GM12892 (cell line): ENCODE measurements at places on chromosomes 6 and 20.

DNA sequence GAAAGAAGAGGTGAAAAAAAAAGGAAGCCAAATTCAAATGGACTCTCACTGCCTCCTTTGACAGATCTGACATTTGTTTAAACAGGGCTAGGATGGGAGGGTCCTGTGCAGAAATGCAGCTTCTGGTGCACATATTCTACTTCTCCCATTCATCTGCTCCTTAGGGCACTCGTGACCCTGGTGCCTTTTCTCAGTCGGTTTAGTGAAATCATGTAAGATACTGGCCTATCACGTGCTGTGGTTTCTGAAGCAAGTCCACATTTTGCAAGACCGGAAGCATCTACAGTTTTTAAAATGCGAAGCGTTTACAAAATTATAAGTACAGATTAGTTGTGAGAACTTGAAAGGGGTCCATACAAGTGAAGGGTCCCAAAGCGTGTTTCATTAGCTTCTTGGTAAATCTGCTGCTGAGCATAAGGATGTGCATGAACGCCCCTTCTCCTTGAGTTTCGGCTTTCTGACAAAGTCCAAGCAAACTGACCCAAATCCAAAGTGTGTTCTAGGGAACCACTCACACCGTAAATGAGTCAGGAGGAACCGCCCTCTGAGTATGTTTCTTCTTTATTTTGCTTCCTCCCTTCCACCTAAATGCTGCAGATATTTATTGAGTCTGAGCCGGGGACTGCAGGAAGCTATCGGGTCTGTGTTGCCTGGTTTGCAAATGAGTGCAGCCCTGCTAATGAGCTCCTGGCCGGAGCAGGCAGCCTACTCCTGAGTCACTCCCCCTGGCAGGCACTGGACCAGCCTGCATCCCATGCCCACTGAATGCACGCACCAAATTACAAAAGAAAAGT lies 323.8 kb upstream of the JARID2 start:
- DNase-seq, result no peak

- no peak for DNase-seq
These were observed 65.1 kb upstream of the DUSP22 start for GRCh38 chr6:227074-227782.

- no peak for DNase-seq
These were observed 35.0 kb downstream of the ARMC2 start for GRCh38 chr6:108883172-108883571.

DNA sequence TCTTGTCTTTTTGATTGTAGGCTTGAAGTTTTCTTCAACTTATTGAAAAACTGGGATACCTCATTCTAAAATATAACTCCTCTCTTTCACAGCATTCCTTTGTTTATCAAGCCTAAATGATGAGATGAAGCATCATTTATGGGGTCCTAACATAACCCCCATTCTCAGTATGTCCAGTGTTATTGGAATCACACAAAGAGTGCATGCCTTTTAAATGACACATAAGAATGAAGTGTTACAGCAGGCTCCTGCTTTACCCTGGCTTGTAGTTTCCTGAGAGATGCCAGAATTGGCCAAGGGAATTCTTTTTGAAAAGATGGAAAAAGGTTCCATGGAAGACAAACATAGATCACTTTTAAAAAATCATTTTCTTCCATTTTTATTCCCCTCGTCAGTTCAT lies 502.4 kb downstream of the BCKDHB start:
- DNase-seq, result no peak

GRCh38 chr20:63892402-63892801 lies 2.5 kb upstream of the DNAJC5 start:
- no peak for DNase-seq

DNA sequence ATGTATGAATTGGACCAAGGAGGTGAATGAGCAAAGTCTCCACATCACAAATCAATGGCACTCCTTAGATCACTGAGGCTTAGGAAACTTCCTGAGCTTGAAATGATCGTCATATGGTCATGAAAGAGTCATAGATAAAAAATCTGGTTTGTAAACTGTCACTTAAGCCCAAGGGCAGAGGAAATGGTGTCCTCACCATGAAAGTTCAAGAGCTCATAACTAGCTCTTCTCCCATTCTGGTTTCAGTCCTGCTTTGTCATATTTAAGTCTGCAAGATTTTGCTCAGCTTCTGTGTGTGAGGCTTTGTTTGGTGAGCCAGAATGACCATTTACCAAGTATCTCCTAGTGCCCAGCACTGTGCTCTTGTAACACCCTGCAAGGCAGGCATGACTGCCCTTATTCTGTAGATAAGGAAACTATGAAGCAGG lies 60.5 kb downstream of the GJA10 start:
- DNase-seq, result no peak

GRCh38 chr6:151280859-151281258 lies 41.1 kb downstream of the AKAP12 start:
- DNase-seq, result no peak

GRCh38 chr6:64084185-64084663 lies 448.6 kb downstream of the PHF3 start:
- no peak for DNase-seq

DNA sequence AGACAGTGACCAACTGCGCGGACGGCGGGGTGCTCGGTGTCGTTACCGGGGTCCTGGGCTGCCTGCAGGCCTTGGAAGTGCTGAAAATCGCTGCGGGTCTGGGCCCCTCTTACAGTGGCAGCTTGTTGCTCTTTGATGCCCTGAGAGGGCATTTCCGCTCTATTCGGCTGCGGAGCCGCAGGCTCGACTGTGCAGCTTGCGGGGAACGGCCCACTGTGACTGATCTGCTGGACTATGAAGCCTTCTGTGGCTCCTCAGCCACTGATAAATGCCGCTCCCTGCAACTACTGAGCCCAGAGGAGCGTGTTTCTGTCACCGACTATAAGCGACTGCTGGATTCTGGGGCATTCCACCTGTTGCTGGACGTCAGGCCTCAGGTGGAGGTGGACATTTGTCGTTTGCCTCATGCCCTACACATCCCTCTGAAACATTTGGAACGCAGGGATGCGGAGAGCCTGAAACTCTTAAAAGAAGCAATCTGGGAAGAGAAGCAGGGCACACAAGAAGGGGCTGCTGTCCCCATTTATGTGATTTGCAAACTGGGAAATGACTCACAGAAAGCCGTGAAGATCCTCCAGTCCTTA lies 1.0 kb downstream of the MOCS3 start:
- DNase-seq, result no peak

- DNase-seq, result peak; percentile 82
These were observed 35.7 kb upstream of the HLA-E start for GRCh38 chr6:30453508-30454116.
